ENCODE measurements at places on chromosomes 13 and 19. TPM values are rescaled to one million over a fixed set of nuclear protein-coding genes. Genes with fewer than 3 reads are reported as not detected.

DNA sequence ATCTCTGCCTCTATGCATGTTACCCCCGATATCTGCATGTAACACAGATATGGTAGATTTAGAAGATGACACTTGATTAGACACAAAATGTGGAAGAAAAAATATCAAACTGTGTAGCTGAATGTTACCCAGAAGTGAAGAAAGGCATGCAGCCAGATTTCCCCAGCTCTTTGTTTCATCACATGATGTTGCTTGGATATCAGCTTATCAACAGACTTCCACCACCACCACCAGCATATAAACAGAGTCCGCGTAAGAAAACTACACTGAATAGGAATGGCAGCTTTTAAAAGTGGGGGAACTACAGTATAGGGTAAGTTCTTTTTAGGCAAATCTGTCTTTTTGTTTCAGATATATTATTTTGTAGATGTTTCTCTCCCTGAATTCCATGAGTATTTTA, at the start of gene FAM216B:
TSS of gene FAM216B (plus strand) at position 233 of the 400 bp plus-strand sequence. CDS start 2,484 bp downstream, outside the sequence.
- no peak for DNase-seq

DNA sequence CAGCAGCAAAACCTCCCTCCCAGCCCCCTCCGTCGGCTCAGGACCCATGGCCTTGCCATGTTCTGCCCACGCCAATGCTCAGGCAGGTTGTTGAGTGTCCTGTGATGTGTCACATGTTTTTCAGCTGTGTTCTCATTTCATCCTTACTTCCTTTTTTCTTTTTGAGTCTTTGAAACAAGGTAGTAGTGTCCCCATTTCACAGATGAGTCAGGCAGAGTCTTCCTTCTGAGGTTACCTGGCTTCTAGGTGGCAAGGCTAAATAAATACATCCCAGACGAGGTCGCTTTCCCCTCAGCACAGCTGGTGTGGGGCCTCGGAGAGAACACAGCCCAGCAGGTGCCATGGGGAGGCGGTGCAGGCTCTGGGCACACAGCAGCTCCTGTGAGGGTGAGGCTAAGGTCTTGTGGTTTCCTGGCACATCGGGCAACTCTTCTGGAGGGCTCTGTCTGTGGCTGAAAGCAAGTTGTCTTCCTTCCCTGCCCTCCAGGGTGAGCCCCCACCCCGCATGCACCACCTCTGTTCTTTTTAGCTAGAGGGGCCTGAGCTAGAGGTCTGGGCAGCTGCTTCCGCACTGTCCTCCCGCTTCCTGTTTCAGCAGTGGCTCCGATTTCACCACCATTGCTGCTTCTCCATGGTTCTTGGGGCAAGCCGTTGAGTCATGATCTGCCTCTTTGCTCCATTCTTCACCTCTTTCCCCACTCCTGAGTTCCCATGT, 15.1 kb downstream of the PRAM1 start:
- DNase-seq: no peak

ATP8B3 gene
- total RNA-seq: 1.5 TPM

CEACAM16 gene
- total RNA-seq: not detected

APOC4 gene
- not detected for total RNA-seq

- no peak for DNase-seq
Observed at GRCh38 chr13:51849145-51850101, 4.4 kb upstream of the TMEM272 start.

- DNase-seq: no peak
Observed at GRCh38 chr13:44667943-44668342, 91.8 kb upstream of the TSC22D1 start.

DNA sequence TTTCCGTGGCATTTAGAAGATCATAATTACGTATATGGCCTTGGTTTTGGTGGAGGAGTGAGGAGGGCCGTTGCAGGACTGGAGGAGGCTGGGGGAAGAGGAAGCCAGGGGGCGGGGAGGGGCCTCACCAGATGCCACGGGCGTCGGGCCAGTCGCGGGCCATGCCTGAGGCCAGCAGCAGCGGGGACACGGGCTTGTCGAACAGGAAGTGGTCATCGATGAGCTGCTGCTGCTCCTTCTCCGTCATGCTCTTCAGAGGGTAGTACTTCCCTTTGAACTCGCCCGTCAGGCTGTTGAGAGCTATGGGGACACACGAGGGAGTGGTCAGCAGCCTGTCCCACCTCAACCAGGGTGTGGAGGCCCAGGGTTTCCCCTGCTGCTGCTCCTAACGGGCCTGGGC, 11.1 kb downstream of the CKM start:
- no peak for DNase-seq

DNA sequence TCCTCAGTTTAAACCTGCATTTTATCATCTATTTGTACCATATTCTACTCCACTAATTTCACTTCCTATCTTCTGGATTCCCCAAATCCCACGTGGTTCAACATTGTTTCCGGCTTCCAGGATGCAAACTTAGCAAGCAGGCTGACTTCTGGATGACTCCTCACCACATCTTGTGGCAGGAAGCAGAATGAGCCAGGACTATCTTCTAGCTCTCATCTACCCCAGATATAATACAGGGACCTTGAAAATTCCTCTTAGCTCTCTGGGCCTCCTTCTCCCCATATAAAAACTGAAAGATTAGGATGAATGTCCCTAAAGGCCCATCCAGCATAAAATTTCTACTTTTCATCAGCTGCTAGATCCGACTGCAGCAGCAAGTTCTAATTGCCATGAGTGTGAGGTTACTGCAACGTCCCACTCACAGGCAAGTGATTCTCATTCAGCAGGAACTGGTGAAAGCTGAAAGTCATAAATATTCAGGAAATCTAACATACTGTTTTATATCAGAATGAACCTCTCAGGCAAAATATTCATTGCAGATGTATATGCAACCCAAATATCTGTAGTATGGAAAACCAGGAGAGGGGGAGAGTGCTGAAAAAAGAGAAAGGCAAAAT, 93.4 kb downstream of the KCTD12 start:
- DNase-seq: no peak

LAIR1 gene
- total RNA-seq: not detected

DNA sequence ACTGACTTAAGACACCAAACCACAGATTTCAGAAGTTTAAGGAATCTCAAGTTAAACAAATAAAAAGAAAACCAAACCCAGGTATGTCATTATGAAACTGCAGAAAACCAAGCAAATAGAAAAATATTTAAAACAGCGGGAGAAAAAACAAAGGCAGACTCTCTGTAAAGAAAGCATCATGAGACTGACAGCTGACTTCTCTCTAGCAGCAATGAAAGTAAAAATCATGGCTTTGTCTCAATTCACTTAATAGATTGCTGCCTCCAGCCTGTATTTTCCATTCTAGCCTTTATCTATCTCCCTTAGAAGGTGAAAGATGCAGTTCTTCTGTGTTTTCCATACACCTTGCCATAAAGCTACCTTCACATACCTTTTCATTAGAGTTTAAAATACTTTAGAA, 131.1 kb upstream of the IPO5 start:
- DNase-seq: no peak

DNA sequence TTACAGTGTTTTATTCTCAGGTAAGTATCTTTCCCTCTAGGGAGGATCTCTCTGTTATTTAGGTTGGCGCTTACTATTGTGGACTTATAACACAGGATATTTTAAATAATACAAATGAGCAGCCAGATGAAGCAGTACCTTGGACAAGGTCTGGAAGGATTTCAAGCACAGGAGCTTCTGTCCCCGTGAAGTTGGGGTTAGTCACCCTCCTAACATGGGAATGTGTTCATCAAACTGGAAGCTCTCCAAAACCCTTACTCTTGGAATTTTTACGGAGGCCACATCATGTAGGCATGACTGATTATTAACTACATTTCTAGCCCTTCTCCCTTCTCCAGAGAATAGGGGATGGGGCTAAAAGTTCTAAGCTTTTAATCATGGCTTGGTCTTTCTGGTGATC, 38.3 kb upstream of the SPRY2 start:
- no peak for DNase-seq

DNA sequence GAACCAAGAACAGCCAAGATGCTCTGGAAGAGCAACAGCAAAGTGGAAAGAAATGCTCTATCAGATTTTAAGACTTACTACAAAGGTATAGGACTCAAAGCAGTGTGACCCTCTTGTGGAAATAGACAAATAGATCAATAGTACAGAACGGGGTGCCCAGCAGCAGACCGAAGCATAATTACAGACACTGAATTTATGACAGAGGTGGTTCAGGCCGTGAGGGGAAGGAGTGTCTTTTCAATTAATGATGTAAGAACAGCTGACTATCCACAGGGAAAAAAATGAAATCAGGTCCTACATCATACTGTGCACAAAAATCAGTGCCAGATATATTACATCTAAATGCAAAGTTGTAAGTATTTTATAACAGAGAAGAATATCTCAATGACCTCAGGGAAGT, 95.6 kb downstream of the KATNAL1 start:
- no peak for DNase-seq

GRCh38 chr19:8457209-8457608, 12.4 kb downstream of the HNRNPM start:
- no peak for DNase-seq

SIGLEC10 gene
- not detected for total RNA-seq

All from glomerular endothelial cell (primary cell).